ENCODE measurements at places on chromosomes 11 and 22.
A peak's percentile ranks its signal among the peaks of the same experiment; 100 is the strongest.

DNA sequence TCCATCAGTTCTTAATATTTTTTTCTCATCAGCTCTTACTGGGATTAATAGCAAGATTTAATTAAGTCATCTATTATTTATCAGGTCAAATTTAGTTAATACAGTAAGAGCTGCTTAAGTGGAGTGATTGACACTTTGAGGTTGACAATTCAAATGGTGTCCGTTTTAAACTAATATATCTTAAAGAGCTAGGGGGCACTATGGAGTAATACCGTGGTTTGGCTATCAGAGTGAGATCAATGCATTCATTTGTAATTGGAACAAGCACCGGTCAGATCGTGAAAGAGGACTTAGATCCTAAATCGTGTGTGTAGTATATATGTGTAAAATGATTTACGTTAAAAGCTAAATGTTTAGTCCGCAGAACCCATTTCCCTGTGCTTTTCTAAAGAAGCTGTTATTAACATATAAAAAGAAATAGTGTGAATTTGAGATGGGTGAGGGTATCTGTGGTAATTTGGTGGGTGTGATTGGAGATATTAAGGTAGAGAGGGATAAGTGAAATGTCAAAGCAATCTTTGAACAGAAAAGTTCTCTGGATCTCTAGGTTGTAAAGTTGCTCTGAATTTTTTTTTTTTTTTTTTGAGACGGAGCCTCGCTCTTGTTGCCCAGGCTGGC is 2.3 kb downstream of the SIK2 start:
- peak; percentile 22 for DNase-seq

- DNase-seq = no peak
Measured at GRCh38 chr11:88535916-88536547, 198.5 kb upstream of the CTSC start.

DNA sequence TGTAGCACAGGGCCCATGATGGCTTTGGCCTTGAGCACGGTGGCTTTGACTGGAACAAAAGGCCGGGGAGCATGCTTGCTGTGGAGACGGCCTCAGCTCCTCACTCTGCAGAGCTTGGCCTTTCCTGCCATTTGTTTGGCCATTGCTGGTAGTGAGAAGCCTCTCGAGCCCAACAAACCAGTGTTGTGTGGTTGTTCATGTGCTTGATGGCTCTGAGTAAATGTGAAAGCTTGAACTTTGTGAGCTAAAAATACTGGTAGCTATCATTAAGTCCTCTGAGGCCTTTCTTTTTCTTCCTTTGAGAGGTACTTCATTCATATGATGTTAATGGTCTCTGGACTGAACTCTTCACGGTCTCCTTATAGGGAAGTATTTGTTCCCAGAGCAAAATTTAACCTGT is 39.6 kb downstream of the NAT10 start:
- DNase-seq = no peak

- no peak for DNase-seq
Measured at GRCh38 chr11:85257837-85258236, 369.3 kb downstream of the DLG2 start.

DNA sequence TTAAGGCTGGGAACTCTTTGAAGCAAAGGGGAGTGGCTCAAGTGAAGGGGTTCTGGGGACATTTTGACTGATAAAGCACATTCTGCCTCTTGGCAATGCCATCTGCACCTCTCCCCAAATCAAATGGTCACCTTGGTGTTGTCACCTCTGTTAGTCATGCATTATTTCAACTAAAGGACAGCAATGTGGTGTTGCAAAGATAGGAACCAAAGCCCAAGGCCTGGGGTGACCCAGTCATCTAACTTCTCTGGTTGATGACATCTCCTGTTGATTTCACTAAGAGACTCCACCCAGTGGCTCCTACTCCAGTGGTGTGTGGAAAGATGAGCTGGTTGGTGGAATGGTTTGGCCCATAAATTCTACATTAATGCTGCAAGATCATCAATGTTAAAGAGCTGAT is 7.8 kb upstream of the MS4A1 start:
- DNase-seq = no peak

GRCh38 chr11:71426413-71426812 is 21.8 kb downstream of the DHCR7 start:
- no peak for DNase-seq

DNA sequence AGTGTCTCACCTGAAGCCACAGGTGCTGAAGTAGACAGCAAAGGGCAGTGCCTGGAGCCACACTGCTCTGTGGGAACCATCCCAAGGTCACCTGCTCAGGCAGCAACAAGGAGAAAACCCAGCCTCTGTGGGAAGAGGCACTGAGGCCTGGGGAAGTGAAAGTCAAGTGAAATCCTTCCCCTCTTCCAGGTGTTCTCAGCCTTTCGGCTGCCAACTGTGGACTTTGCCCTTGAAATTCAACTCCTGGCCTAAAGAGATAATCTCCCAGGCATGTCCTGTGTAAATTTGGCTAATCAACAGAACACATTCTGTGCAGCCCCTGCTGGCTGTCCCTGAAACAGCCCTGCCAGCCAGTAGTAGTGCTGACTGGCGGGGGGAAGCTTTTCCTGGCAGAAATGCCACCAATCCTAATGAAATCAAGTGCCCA is 112.1 kb downstream of the RPL27A start:
- DNase-seq = no peak

- DNase-seq = no peak
Measured at GRCh38 chr11:69373251-69373635, 79.3 kb downstream of the MYEOV start.

DNA sequence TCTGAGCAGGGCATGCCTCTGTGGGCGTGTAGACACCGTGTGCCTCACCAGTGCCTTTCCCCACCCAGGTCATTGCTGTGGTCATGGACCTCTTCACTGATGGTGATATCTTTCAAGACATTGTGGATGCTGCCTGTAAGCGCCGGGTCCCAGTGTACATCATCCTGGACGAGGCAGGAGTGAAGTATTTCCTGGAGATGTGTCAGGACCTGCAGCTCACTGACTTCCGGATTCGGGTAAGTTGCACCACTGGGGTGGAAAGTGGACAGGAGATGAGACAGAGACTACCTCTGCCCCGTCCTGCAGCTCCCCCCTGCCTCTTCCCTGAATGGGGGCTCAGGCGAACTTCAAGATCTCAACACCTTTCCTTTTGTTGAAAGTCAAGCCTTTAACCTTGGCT is 24.3 kb downstream of the FAM83F start:
- DNase-seq = no peak

DNA sequence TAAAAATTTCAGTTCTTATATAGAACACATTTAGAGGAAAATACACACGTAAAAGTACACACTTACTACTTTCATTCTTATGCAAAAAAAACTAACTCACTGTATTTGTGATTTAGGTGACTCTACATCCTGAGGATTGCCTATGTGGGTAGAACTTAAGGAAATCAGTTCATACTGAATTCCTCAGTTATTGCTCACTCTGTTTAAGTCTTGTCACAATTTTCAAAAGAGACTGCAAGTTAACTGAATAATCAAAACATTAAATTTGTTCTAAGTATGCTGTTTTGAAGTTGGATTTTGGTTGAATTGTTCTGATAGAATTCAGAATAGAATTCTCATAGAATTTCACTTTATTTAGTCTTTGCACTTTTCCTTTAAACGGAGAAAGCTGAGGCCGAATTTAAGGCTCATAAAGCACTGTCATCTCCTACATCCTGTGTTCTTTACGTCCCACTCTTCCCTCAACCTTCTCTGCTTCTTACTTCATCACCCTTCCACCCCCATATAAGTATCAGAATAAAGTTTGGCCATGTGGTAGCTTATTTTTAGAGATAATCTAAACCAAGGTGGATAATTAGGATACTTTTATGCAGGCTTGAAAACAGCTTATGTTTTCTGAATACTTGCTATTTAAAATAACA is 59.8 kb downstream of the APOL5 start:
- DNase-seq = no peak

GRCh38 chr11:65826984-65827735 is 6.6 kb upstream of the SNX32 start:
- no peak for DNase-seq

DNA sequence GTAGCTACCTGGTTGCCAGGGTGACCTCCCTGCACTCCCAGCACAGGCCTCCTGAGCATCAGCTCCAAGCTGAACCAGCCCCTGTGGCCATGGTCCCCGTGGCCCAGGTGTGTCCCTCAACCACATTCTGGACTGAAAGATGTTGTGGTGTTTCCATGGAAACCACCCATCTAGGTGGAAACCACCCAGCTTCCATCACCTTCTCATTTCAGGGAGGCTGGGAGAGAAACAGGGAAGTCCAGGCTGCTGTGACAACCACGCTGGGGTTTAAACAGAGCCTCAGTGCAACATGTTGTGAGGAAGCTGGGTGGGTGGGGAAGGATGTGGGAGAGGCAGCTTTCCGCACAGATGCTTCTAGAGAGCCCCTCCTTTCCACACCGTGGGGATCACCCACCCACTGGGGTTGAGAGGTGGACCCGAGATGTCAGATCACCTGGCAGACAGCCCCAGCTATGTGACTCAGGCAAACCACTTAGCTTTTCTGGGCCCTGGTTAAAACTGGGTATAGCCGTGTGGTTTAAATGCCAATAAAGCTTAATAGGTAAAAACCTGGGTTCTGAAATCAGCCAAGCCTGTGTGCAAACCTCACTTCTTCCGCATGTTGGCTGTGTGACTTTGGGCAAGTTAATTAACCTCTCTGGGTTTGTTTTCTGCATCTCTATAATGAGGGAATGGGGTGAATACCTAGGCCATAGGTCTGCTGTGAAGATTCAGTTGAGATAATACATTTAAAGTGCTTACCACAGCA is 46.4 kb downstream of the CD82 start:
- DNase-seq = no peak

- no peak for DNase-seq
Measured at GRCh38 chr11:118171269-118172062, 5.0 kb downstream of the SCN2B start.

DNA sequence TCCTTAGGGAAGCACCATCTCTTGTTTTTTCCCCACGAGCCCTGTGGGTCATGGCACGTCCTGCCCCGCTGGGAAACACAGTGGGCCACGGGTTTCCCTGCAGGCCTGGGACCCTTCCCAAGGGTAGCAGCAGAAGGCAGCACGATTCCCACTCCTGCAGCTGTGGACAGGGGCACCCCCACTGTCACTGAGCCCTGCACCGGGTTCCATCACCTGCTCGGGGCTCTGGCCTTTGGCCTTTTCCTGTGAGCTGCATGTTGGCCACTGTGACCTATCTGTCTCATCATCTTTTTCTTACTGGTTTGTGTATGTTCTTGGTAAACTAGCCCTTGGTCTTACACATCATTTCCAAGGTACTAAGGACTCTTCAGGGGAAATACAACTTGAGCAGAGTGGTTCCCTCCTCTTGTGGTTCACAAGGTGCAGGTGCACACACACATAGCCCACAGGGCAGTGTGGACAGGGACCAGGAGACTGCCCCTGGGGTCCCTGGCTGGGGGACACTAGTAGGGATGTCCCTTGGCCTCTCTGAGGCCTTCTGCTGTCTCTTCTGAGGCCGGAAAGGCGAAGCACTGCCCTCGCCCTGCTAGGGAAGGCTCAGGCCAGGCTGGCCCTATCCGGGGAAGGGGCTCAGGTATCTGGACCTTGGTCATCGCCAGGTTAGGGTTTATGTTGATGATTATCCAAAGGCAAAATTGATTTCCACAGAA is 19.0 kb upstream of the TXNRD2 start:
- DNase-seq = no peak

DNA sequence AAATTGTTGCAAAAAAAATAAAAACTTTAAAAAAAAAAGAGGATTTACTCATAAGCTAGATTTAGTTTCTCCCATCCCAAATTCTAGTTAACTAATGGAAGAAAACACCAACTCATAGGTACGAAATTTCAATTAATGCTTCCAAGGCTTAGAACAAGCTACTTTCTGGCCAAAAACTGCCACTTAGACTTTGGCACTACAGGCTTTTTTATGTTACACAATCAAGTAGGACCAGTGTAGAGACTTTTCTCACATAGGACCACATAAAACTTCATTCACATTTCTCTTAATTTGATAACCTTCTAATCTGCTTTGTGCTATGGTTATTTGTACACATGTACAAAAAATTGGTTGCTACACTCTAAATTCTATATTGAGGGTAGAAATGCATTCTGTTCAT is 3.1 kb downstream of the ST13 start:
- no peak for DNase-seq

GRCh38 chr22:21759093-21759492 is 23.5 kb upstream of the YPEL1 start:
- DNase-seq = no peak

- DNase-seq = no peak
Measured at GRCh38 chr11:93655047-93655446, 6.4 kb upstream of the CEP295 start.

DNA sequence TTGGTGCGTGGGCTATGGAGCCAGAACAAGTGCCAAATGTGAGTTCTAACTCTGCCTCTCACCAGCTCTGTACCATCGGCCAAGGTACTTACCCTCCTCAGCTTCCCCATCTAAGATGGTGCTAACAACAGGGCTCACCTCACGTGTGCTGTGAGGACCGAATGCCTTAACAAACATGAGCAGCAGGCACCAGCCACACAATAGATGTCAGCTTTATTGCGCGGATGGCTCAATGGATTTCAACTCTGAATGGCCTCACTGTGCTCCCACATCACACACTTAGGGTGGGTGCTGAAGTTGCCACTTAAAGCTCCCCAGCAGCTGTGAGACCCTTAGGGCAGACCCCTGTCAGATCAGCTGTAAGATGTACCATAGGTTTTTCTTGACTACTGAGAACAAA is 24.1 kb downstream of the RELT start:
- DNase-seq = no peak

GRCh38 chr11:41868606-41869005 is 409.2 kb upstream of the LRRC4C start:
- DNase-seq = no peak

GRCh38 chr22:40211476-40212054 is 33.8 kb downstream of the TNRC6B start:
- DNase-seq = no peak

- DNase-seq = no peak
Measured at GRCh38 chr11:43269254-43269918, 42.4 kb upstream of the API5 start.

DNA sequence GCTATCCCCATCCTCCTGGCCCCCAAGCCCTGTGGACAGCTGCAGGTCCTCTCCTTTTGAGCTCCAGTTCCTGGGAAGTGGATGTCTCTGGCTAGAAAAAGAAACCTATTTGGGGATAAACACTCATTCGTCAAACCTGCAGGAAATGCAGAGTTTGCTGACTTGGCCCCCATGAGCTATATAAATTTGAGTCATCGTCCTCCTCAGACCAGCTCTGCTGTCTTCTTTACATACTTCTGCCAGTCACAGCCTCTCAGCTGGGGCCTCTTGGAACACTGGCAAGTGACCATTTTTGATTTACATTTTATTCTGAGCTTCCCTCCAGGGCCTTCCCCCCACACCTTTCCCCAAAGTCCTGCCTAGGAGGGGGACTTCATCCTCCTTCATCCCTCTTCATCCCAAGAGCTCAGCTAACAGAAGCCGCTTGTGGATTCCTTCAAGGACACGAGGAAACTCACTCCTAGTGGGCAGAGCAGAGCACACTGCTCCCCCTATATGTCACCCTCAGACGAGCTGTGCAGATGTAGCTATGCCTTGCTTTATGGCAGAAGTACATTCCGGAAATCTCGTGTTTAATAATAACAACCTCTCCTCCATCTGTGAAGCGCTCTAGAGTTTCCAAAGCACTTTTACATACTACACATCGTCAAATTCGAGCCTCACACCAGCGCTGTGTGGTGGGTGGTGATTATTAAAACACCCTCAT is 131.8 kb downstream of the FEZ1 start:
- DNase-seq = no peak

Measured in LNCaP clone FGC (cell line).